ENCODE measurements at places on chromosomes 16 and 17.
A peak's percentile ranks its signal among the peaks of the same experiment; 100 is the strongest.

DNA sequence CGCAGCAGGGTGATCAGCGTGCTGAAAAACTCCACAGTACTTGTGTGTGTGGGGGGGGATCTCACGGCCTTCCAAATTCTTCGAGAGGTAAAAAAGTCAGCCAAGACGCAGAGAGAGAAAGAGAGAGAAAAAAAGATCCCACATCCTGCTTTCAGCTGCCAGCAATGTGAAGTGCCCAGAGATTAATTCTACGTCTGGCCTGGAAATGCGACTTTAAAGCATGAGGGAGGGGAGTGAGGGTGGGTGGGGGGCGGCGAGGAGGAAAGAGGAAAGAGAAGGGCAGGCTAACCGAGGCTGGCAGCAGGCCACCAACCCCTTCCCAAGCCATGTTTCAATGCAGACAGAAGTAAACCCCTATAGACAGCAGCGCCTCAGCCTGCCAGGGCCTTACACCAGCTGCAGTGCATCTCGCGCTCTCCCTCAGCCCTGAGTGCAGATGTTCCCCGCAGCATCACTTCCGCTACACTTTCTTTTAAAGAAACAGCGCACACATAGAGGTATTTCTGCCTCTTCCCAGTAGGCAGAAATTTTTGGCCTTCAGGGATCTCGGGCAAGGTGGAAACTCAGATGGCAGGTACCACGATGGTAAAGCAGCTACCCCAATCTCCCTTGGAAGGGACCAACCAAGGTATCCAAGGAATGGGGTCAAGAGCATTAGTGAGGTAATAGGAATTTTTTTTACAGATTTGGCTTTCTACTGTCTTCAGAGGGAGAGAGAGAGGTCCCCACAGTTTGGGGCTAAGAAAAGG is 87.8 kb downstream of the SMG6 start:
- DNase-seq: no peak

DNA sequence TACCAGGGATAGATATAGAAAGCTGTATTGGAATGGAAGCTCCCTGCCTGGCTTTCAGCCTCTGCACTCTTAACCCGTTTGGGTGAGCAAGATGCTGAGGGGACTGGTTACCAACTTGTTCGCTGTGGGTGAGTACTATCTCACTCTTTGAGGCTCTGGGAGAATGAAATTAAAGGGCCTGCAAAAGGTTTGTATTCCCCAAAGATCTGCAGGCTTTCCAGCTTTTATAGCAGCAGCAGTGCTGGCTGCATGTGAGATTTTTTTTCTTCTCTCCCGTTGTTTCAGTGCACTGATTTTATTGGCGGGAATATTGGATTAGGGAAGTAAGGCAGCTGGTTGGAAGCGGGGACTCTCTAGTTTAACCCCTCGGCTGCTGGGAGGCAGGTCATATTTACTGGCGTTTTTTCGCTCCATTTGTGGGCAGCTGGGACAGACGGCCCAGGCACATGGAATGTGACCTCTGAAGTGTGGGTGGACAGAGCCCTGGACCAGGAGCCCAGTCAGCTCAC is 30.9 kb downstream of the C17orf75 start:
- no peak for DNase-seq

DNA sequence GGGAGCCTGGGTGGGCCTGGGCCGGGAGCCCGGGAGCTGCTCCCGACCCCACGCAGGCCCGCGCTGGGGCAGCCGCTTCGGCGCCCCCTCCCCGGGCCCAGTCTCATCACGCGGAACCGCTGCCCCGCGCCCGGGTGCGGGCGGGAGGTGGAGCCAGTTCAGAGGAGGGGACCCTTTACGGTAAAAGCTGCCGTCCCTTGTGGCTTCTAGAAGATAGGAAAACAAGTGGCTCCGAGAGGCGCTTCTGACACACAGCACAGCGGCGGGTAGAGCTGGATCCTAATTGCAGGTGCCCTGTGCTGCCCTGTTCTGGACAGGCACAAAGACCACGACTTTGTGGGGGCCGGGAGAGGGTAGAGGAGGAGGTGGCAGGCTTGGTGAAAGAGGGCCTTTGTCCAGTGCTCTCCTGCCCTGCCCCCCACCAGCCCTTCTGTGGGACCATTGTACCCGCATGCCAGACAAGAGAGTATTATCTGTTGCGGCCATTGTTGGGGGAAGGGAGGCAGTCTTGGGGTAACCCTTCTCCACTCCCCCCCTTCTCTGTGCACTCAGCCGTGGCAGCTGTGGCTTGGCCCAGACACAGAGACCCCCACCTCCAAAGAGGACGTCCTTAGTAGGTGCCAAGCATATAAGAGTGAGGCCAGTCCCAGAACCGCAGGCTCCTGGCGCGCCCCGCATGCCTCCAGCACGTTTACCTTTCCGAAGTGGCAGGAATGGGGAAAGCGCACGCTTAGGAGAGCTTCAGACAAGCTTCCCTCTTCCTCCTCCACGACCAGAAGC is 736 bp downstream of the CNP start:
- peak; percentile 50 for DNase-seq

DNA sequence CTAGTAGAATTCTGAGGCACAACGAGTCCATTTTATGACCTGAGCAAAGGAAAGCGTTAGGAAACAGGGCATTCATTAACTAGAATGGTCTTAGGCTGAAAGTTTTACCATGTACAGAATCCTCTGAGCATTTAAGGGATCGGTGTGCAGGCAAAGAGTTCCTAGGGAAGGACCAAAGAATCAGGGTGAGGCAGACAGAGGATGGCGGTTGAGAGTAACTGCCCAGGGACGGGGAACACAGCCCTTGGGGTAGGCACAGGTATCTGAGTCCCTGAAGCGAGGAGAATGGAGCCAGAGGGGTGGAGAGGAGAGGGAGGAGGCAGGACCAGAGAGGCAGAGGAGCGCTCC is 14.0 kb upstream of the ITGB3 start:
- DNase-seq: no peak

GRCh38 chr16:78198288-78198687 is 98.8 kb downstream of the WWOX start:
- no peak for DNase-seq

DNA sequence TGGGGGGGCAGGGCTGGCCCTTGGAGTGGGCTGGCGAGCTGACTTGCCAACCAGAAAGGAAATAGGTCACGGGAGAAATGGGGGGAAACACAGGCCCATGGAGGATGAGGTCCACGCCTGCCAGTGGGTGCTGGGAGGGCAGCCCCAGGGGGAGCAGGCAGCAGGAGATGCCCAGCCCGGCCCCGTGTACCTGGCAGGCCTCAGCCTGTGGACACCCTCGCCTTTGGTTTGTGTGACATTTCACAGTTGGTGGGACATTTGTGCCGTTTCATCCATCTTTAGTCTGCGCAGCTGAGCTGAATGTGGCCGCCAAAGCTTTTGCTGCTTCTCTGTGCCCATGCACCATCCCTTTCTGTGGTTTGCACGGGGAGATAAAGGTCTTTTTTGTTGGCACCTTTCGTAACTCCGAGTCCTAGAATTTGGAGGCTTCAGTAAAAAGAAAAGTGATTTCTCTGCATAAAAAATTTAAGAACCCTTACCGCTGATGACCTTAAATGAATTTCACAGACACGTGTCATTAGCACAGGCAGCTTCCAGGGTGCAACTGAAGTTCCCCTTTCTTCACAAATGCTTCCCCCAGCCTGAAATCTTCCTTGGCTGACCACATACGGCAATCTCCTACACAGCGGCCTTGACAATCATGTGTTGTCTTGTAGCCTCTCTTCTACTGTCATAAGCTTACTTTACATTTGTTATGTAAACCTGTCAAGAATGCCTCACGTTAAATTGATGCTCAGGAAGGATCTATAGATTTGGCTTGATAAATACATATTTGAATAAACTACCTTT is 193.6 kb downstream of the RPTOR start:
- no peak for DNase-seq

- DNase-seq: no peak
These were observed 6.6 kb upstream of the ZNF263 start for GRCh38 chr16:3276679-3277078.

GRCh38 chr17:81959362-81960129 is 1.4 kb downstream of the NOTUM start:
- no peak for DNase-seq

GRCh38 chr17:54180950-54181349 is 358.2 kb downstream of the KIF2B start:
- no peak for DNase-seq

DNA sequence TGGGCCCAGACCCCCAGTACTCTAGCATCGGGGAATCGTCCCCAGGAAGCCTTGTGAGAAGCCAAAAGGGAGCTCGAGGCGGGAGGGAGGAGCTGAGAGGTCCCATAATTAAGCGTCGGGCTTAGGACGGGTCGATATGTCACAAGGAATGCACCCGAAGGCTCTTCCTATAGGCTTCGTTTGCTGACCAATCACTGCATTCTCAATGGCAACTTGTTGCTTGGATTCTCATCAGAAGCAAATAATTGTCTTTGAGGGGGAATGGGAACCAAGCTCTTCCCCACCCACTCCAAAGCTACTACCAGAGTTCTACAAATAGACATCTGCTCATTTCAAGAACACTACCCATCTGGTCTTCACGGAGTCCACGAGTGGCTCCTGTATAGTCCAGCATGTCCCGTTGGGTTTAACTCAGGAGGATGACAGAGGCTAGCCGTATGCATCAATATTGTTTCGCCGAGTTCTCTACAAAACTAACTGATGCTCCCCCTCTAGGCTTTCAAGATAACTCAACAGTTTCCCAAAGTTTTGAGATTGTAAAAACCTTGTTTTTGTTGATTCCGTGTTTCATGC is 628 bp upstream of the BLMH start:
- DNase-seq: peak; percentile 59

DNA sequence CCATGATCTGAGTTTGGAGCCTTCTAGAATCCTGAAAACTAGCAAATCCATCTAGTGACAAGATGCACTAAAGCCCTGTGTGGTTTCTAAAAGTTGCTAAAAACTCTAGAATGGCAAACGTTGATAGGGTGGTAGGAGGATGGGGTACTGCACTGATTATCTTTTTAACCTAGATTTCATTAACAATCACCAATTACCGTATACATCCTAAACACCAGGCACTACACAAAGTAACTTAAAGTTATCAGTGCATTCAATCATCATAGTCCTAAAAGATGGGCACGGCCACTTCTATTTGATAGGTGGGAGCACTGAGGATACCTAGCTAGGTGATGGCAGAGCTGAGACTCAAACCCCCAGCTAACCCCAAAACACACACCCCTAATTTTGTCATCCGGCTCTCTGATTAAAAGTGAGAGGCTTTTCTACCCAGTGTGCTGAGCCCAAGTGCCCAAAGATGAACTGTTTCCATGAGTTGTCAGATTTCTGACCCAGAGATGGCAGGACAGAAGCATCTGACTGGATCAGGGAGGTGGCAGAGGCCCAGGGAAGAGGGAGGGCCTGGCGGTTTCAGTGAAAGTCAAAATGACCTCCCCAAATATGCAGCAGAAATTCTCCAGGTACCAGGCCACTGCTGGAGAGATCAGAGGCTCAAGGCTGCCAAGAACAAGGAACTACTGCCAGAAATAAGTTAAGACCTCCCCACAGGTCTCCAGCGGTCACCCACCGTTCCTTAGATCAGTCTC is 396.8 kb downstream of the SOX9 start:
- no peak for DNase-seq

GRCh38 chr17:32725697-32726096 is 151.2 kb downstream of the MYO1D start:
- no peak for DNase-seq

- no peak for DNase-seq
These were observed 14.5 kb downstream of the ZFHX3 start for GRCh38 chr16:73033271-73033998.

GRCh38 chr17:7955414-7956227 is 23.6 kb downstream of the CNTROB start:
- no peak for DNase-seq

- no peak for DNase-seq
These were observed 15.7 kb upstream of the XYLT2 start for GRCh38 chr17:50330151-50330775.

DNA sequence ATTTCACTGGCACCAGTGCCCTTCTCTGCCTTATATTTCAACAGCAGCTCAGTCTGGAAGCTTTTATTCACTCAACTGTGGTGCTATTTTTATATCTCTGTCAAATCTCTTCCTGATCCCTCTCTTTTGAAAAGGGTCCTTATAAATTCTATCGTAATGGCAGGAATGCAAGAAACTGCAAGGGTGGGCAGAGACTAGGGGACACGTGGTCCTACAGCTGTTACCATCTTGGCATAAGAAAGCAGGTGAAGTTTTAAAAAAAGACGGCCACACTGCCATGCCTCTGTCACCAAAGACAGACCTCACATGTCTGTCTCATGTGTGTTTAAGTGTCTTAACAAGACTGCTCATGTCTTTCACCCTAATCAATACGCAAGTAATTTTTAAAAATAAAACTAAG is 368.4 kb upstream of the CDH11 start:
- no peak for DNase-seq

GRCh38 chr16:83245061-83245460 is 562.7 kb upstream of the HSBP1 start:
- no peak for DNase-seq

- no peak for DNase-seq
These were observed 40.3 kb downstream of the AP2B1 start for GRCh38 chr17:35627417-35627816.

GRCh38 chr16:1068451-1068850 is 4.1 kb upstream of the SSTR5 start:
- no peak for DNase-seq

GRCh38 chr16:70714581-70715054 is 28.8 kb upstream of the MTSS2 start:
- peak; percentile 50 for DNase-seq

DNA sequence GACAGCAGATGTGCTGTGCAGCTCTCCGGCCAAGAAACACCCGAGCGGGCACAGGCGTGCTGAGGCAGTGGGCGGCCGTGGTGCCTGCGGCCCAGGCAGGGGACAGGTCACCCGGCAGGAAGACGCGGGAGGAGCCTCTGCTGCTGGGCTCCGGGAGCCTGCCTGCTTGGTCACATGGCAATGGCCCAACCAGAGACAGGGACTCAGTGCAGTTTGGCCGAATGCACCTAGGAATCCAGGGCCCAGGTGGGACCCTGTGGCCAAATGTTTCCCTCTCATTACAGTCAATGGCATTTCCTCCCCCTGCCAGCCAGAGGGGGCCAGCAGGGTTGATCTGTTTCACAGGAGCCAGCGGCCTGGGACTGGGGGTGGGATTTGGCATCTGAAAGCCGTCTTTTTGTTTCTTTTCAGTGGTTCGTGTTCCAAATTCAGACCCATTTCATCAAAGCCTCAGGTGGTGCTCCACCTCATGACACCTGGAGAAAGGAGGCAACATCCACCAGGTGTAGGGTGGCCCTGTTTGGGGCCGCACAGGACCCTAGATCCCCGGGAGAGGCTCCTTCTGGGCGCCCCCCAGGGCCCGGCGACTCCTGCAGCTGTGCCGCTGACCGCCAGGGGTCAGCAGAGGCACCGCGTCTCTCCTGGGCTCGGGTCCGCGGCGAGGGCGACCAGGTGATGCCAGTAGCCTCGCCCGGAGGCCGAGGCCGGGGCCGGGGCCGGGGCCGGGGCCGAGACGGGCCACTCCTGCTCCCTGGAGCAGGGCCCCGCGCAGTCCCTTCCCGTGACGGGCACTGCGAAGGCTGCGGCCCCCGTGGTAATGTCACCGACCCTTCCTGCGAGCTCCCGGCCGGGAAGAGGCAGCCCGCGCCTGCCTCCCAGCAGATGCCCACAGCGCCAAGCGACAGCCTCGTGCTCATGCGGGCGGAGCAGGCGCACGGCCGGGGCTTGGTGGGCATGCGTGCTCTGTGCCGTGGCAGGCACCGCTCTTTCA is 118.5 kb downstream of the C16orf78 start:
- DNase-seq: peak; percentile 70

GRCh38 chr17:58630883-58631522 is 60.8 kb downstream of the TEX14 start:
- DNase-seq: peak; percentile 97
